ENCODE measurements at places on chromosomes 12 and 14. TPM values are rescaled to one million over a fixed set of nuclear protein-coding genes. Genes with fewer than 3 reads are reported as not detected.

MYF5 gene
- not detected for total RNA-seq

BHLHE41 gene
- total RNA-seq = 12.2 TPM

TGM1 gene
- total RNA-seq = 96.5 TPM

ALKBH1 gene
- 11.7 TPM for total RNA-seq

LMNTD1 gene
- not detected for total RNA-seq

BCL7A gene
- total RNA-seq = 0.75 TPM

PYM1 gene
- total RNA-seq = 42.6 TPM

GPR65 gene
- not detected for total RNA-seq

PTPRO gene
- total RNA-seq = 5.2 TPM

KRT77 gene
- total RNA-seq = not detected

CEP128 gene
- total RNA-seq = 4.2 TPM

STXBP6 gene
- total RNA-seq = 10.5 TPM

FAM186B gene
- total RNA-seq = not detected

HOMEZ gene
- total RNA-seq = 12.9 TPM

CIT gene
- total RNA-seq = 5.6 TPM

ATN1 gene
- total RNA-seq = 59.1 TPM

RNASE3 gene
- not detected for total RNA-seq

KLRB1 gene
- not detected for total RNA-seq

OLR1 gene
- total RNA-seq = 0.96 TPM

GPR68 gene
- 0.80 TPM for total RNA-seq

BATF gene
- 2.7 TPM for total RNA-seq
